CD4-positive, alpha-beta T cell treated with Interleukin-15 for 4 hours (primary cell): ENCODE measurements at places on chromosomes 12 and 14.

DNA sequence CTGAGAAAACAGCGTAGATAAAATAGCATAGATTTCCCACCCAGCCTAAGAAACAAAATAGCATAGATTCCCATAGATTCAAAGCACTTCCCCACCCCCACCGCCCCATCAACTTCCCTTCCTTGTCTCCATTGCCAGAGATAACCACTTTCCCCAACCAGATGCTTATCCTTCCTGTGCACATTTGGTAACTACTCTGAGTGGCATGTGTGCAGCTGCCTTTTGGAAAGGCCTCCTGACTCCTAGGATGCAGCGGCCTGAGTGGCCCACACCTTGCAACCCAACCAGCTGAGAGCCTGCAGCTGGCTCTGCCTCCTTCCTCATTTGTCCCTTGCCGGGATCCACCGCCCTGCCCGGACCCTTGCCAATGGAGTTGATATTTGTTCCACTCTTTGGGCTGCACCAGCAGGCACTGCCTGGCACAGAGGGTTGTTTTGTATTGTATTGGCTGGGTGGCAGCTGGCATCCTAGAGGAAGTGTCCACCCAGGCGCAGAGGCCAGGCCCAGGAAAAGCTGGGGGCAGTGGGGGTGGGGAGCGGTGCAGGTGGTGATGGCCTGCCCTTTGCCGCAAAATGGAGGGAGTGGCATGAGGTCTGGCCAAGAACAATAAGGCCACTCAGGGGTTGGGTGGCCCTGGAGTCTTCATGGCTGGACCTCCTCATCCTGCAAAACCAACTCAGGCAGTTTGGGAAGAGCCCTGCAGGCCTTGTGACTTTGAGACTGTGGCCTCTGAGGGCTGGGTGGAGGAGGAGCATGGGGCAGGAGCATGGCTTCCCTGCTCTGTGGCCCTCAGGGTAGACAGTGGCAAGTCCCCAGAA lies 4.9 kb downstream of the SLC48A1 start:
- DNase-seq = no peak

GRCh38 chr12:69569236-69569635 lies 16.0 kb upstream of the CCT2 start:
- DNase-seq = no peak

GRCh38 chr14:88668448-88669116 lies 105.7 kb downstream of the ZC3H14 start:
- DNase-seq = no peak

DNA sequence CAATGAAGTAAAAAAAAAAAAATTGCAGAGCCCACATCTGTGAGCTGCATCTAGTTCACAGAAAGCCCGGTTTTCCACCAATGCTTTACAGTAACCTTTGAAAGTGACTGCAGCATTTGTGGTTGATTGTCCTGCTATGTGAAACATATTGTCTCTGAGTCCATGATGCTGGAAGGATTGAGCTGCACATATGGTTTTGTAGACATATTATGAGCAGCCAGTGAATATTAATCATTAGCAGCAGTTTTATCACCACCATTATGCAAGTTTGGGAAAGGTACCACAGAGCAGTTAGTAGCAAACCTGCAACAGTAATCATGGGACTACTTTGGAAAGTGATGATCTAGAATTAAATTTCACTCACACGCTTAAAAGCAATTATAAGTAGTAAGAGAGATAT lies 151.5 kb upstream of the PRICKLE1 start:
- no peak for DNase-seq

- no peak for DNase-seq
These were observed 49.3 kb downstream of the DDHD1 start for GRCh38 chr14:53103636-53104340.

- DNase-seq = no peak
These were observed 356.5 kb upstream of the ATP2B1 start for GRCh38 chr12:90064852-90065801.

GRCh38 chr14:27114180-27114579 lies 516.3 kb upstream of the NOVA1 start:
- no peak for DNase-seq

DNA sequence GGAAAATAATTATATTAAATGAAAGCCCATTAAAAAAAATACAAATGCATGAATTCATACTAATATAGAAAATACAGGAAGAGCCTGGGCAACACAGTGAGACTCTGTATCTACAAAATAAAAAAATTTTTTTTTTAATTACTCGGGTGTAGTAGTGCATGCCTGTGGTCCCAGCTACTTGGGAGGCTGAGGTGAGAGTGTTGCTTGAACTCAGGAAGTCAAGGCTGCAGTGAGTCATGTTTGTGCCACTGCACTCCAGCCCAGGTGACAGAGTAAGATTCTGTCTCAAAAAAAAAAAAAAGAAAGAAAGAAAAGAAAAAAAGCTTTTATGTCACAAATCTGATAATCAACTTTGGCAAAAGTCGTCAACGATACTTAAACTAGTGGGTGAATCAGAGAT lies 80.6 kb upstream of the PLEKHA5 start:
- no peak for DNase-seq

DNA sequence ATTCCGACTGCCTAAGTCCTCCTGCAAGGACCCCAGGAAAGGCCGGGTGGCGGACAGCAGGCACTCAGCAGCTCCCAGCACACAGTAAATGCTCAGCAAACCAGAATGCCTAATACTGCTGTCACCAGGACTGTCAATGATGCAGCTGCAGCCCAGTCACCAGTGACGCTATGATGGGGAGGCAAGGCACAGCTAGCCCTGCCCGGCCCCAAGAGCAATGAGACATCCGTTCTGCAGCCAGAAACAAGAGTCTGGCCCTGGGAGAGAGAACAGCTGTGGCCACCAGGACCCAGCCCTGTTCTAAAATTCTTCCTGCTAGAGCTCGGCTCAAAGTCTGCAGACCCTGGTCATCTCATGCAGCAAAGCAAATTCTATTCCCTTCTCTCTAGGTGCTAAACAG lies 69.8 kb downstream of the NCOR2 start:
- DNase-seq = no peak

- DNase-seq = no peak
These were observed 195.8 kb downstream of the SLC25A21 start for GRCh38 chr14:36976571-36977023.

DNA sequence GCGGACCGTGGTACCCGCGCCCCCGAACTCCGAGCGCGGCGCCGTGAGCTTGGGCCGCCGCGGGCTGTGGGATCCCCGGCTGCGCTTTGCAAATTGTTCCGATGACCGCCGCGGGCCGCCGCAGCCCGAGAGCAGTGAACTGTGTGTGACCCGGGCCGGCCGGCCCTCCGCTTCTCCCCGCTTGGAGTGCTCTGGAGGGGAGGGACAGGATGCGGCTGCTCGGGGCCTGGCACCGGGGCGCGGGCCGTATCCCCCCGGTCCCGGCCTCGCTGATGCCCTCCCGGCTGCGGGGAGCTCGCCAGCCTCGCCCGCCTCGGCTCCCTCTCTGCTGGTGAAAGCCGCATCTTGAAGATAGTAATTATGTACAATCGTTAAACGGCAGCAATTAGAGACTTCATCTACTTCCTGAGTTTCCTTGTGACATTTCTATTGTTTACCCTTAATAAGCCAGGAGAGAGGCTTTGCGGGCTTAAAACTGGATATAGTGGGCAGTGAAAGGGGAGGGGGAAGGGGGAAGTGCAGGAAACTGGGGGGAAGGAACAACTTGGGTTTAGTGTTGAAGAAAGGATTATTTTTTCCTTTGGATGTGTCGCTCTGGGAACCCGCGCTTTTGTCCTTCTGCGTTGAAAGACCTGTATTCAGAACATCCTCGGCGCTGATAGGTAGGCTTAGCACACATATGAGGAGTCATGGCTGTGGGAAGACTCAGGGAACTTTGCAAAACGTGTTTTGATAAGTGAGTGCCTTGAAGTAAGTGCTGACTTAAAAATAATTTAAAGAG lies 1.2 kb downstream of the PELI2 start:
- DNase-seq = no peak

DNA sequence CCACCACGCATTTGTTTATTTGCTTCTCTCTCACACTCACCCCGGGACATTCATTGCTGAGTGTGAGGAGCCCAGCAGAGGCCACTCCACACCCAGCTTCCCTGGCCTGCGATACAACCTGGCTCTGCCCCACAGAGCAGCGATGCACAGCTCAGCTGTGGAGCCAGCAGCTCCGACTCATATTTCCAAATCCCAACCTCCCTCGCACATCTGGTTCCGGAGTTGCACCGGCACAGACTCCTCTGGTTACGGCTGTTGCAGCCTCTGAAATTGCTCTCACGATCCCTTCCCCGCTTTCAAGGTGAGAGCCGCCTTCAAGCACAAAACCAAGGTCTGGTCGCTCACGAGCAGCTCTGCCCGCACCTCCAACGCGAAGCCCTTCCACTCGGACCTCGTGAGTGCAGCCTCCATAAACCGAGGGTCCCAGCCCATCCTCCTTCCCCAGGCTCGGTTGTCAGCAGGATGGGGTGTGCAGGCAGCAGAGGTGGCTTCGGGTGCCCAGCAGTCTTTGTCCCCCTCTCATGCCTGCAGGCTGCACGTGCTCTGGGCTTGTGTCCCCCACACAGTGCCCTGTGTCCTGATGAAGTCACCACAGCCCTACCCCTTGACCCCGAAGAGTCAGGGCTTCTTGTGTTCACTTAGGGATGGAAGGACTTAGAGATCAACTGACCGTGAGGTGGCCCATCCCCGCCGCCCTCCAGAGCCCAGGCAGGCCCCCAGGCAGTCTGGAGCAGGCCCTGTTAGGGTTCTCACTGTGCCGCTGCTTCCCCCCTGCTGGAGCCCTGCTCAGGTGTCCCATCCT lies 184.3 kb downstream of the ADGRD1 start:
- no peak for DNase-seq

GRCh38 chr14:64673748-64674147 lies 30.5 kb upstream of the PLEKHG3 start:
- peak; percentile 60 for DNase-seq

DNA sequence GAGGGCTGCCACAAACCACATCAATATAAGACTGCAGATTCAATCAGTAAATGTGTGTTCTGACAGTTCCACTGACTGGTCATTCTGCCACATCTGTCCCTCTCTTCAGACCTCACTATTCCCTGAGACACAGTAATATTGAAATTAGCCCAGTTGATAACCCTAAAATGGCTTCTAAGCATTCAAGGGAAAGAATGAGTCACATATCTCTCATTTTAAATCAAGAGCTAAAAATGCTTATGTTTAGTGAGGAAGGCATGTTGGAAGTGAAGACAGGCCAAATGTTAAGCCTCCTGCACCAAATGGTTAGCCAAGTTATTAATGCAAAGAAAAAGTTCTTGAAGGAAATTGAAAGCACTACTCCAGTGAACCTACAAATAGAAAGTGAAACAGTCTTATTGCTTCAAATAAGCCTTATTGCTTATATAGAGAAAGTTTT lies 24.5 kb upstream of the KIF21A start:
- peak; percentile 30 for DNase-seq

- no peak for DNase-seq
These were observed 47.9 kb upstream of the NTF3 start for GRCh38 chr12:5384015-5384414.

DNA sequence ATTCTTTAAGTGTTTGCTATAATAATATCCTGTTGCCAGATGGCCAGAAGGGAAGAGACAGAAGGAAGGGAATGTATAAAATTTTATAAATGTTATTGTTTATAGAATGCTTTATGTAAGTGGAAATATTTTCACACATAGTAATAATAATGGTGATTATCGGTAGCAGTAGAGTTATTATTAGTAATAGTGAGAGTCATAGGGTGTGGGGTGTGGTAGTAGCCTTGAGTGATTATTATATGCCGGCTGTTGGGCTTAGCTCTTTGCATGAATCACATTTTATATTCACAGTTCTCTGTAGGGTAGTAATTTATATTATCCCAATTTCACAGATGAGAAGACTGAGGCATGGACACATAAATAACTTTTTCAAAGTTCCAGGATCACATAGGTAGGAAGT lies 391.4 kb downstream of the C12orf75 start:
- DNase-seq = no peak

- no peak for DNase-seq
These were observed 267.7 kb upstream of the G2E3 start for GRCh38 chr14:30291216-30291615.

DNA sequence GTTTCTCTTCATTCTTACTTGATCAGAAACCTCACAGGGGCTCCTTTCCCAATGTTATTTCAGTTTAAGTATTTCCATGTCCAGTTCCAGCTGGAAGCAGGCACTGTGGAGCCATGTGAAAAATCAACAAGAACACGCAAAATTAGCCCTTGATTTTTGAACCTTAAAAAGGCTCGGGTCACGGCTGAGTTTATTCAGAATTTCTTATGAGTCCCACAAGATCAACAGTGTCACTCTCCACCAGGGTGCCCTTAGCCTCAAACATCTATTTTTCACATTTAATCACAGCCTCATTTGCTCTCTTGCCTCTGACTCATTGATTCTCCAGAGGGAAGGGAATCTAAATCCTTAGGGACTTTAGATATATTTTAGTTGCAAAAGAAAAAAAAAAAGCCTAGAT lies 157.7 kb upstream of the AVPR1A start:
- DNase-seq = no peak

DNA sequence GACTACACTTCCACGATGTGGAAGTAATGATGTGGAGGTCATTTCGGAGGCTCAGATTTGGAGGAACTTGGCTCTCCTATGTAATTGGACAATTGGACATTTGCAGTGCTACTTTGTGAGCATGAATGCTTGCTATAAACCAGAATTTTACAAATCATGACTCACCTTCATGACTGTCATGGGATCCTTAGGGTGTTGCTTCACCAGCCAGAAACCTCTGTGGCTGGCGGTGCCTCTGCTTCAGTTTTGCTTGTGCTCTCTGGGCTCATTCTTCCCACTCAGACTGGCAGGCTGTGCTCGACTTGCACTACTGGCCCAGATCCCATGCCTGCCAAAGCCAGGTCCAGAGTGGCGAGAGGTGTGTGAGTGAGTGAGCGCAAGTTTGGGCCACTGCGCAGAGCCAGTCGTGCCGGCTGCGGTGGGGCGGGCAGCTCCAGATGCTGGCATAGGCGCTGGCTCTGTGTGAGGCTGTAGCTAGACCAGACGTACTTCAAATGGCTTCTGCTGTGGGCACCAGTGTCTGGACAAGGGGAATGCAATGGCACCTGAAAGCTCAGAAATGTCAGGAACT lies 387.8 kb downstream of the AEBP2 start:
- no peak for DNase-seq
